ENCODE measurements at places on chromosomes 6 and 20.
A peak's percentile ranks its signal among the peaks of the same experiment; 100 is the strongest.

GRCh38 chr20:34337544-34337943, 25.5 kb upstream of the ITCH start:
- DNase-seq: no peak

GRCh38 chr6:11968241-11968806, 43.8 kb upstream of the HIVEP1 start:
- no peak for DNase-seq

GRCh38 chr6:109348226-109348625, 34.0 kb downstream of the CD164 start:
- no peak for DNase-seq

DNA sequence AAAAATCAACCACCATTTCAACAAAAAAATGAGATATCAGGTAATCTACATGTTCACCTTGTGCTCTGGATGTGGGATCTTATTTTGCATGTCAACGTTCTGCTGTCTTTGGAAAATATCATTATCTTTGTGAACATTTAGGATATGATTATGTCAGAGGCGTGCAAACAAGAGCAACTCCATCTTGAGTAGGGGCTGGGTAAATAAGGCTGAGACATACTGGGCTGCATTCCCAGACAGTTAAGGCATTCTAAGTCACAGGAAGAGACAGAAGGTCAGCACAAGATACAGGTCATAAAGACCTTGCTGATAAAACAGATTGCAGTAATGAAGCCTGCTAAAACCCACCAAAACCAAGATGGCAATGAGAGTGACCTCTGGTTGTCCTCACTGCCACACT, 28.8 kb upstream of the ZBTB24 start:
- DNase-seq: no peak

DNA sequence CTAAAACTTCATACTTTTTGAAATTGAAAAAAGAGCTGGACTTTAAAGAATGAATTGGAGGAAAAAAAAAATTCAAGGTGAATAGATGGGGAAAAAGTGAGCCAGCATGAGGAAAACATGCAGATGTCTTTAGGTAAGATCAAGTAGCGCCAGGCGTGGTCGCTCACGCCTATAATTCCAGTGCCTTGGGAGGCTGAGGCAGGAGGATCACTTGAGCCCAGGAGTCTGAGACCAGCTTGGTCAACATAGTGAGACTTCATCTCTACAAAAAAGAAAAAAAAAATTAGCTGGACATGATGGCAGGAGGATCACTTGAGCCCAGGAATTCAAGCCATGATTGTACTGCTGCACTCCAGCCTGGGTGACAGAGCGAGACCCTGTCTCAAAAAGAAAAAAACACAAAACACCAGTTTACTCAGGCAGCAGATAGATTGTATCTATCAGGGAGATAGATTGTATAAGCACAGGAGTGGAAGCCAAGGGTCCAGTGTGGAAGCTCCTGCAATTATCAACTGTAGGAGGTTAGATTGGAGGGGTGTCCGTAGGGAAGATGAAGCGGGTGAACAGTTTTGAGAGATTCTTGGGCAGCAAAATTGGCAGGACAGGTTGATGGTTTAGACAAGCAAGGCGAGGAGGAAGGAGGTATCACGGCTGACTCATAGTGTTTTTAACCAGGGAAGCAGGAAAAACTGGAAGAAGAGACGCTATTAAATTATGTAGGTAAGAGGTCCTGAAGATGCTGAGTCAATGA, 97.6 kb upstream of the ZNF217 start:
- DNase-seq: peak; percentile 88

- no peak for DNase-seq
Measured at GRCh38 chr6:42777126-42777822, 4.6 kb upstream of the BICRAL start.

DNA sequence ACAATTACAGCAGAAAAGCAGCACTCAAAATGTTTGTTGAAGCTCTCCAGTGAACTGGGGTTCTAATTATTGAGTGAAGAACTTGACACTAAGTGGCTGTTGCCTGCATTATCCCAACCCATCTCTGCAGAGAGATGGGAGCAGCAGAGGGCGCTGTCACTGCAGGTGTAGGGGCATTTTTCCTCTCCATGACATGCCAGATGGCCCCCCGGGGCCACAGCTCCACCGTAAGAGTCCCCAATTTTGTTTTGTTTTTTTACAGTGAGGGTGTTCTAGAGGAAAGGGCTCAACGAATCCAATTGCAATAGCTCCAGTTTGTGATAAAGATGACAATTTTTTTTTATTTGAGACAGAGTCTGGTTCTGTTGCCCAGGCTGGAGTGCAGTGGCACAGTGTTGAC, 1.9 kb upstream of the FUCA2 start:
- no peak for DNase-seq

- DNase-seq: peak; percentile 88
Measured at GRCh38 chr6:3382326-3383279, 74.2 kb downstream of the SLC22A23 start.

DNA sequence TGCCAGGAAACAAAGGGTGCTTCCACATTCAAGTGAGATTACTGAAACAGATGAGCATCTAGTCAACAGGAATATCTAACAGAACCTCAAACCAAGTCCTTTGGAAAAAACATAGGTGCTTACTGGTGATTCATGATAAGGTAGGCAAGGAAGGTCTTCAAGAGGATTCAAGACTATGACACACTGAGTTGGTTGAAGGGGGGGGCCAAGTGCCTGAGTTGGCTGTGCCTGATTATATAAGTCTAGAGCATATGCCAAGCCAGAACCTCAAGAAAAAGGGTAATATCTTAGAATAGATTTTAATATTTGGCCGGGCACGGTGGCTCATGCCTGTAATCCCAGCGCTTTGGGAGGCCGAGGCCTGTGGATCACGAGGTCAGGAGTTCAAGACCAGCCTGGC, 63.7 kb downstream of the LYRM4 start:
- DNase-seq: no peak

DNA sequence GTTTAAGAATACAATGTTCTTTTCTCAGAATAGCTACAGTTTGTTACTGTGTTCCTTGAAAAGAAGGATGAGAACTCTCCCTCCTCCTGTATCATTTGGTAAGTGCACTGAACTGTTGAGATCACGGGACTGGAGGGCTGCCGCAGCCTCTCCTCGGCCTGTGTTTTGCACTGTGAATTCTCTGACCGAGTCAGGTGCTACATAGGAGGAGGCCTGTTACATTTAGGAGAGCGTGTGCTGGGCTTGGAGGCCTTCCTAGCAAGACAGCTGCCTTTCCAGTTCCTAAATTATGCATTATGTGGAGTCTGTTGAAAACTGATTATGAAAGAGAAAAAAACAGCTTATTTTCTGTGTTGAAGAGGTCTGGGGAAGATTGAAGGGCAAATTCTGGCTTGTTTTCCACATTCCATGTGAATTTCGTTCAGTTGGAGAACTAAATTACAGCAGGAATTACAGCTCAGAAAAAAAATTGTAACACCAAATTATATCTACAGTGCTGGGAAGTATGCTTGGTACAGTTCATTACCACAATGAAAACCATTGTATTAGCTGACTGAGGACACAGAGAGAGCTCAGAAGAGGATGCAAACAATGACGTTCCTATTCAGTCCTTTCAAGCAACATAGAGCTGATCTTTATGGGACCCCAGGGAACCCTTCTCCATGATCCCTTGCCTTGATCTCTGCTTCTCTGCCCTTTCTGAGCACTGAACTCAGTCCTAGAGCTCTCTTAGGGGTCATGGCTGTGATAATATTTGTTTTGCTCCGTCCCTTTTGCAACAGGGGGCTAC, 2.8 kb downstream of the TMC2 start:
- DNase-seq: no peak

DNA sequence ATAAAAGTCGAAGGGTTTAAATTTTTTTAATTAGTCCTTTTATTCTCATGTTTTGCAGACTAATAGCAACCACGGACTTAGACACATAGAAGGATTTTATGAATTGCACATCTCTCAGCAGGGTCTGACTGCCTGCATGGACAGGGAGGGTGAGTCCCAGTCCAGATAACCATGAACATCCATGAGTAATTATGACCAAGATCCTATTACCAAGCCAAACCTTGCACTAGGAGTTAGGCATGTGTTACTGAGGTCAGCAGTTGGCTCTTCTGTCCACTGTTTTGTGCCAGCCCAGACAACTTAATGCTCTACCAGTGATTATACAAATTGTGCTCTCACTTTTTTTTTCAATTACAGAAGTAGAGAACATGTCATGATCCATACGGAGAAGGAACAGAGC, 211.2 kb downstream of the MAFB start:
- no peak for DNase-seq

DNA sequence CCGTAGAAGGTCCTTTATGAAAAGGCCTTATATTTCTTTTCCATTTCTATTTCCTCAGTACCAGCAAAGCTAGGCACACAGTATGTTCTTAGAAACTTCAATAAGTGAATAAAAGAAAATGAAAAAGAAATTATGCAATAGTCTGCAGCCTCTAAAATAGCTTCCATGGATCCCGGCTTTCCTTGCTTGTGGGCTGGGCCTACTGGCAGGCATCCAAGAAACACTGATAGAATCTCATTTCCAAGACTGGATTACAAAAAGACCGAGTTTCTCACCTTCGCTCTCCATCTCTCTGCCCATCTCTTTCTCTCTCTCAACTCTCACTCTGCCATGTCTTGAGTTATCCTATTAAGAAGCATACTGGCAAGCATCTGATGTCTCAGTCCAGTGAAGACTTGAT, 187.5 kb upstream of the FKBP1C start:
- no peak for DNase-seq

GRCh38 chr6:154457881-154458284, 52.6 kb downstream of the CNKSR3 start:
- no peak for DNase-seq

DNA sequence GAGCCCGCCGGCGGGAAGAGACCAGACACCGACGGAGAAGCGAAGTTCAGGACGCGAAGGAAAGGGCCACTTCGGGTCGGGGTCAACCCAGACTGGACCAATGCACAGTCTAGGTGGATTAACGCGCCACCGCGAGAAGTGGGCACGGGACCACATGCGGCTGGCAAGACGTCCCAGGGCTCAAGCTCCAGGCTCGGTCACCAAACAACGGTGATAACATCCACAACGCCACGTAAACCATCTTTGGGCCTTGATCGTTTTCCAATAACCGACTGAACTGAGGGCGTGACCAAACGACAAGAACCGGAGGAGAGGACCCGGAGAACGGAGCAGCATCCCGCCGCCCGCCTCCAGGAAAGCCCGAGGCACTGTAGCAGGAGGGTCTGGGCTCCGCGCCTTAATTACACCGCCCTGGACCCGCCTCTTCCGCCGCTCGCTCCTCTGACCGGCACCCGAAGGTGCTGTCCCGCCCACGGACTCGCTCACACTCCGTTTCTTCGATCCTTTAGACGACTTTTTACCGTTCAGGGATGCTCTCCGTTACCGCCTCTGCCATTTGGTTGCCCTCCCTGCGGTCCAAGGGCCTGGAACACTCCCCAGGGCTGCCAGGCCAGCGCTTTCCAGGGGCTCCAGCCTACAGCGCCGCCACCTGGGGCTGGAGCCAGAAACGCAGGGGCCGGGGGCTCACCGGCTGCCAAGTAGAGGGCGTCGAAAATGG, 44.1 kb downstream of the DPPA5 start:
- peak; percentile 63 for DNase-seq

GRCh38 chr20:50034567-50035180, 51.9 kb downstream of the SNAI1 start:
- DNase-seq: no peak

DNA sequence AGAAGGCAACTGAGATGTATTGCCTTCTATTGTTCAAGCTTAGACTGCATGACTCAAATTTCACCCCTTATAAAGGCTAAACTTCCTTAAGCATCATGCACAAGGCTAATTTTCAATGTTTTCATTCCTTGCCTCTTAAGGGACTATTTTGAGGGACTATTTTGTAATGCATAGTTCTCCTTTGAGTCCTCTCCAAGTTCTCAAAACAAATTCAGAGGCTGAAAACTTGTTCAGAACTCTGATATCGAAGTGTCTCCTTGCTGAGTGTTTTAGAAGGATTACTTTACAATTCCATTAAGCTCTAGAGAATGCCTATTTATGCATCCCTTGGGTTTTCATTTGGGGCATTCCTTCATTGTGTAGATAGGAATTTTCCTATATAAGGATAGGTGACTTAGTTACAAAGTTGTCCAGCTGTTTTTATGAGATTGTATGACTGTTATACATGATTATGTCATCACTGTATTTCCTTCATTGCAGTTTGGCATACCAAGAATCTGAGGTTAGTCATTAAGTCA, 41.7 kb downstream of the COL19A1 start:
- no peak for DNase-seq

DNA sequence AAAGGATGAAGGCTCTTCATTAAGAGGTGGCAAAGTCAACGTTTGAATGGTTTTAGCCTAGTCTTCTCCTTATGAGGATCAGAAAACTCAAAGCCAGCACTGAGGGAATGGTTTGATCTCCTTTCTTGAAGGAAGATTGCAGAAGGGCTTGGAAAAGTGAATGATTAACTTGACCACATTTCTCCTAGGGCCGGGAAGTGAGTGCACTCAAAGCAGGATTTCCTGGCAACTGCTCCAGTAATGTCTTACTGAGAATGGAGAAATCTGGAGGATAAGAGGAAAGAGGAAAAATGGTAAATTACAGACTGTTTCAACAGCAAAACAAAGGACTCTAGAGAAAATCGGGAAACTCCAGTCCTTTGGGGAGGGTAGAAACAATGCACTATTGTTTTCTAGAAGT, 189.0 kb upstream of the FOXA2 start:
- DNase-seq: no peak

DNA sequence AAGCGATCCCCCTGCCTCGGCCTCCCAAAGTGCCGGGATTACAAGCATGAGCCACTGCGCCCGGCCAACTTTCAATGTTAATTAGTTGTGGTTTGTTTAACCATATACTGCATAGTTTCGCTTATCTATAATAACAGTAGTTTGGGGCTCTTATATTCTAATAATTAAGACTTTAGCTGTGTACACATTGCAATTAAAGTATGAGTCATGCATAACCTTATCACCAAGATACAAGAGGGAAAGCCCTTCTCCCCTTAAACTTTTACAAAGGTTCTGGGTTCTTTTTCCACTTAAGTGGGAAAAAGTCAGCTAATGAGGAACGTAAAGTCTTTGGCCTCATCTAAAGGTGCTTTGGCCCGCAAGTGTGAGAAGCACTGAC, 3.2 kb upstream of the MCCD1 start:
- no peak for DNase-seq

DNA sequence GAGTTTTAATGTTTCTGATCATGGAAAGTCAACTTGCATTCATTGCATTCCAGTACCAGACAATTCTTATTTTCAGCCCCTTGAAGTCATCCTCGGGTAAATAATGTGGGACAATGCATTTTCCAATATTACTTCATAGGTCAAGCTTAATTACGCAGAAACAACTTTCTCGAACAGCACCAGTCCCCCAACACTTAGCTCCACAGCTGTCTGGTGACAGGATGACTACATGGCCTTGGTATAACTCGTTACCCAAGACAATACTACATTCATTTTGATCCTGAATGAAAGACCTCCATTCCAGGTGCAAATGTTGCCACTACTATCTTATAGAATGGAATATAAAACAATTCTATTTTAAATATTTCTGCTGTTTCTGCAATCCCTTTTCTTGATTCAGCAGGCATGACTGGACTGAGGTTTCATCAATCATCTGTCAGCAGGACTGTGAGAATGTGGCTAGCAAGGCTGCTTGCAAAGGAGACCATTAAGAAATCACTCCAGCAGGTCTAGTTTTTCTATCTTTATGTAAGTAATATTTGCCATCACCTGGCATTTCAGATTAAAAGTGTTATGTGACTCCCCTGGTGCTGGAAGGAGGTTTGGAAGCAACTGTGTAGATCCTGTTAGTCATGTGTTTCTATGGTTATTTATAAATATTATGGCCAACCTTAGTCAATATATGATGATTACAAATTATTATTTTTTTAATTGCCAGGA, 147.9 kb downstream of the HAO1 start:
- no peak for DNase-seq
